ENCODE measurements at places on chromosomes 1 and 21.

GRCh38 chr21:23886828-23887724 lies 1720.2 kb downstream of the MRPL39 start:
- DNase-seq = no peak

GRCh38 chr1:88784551-88784950 lies 100.5 kb downstream of the PKN2 start:
- DNase-seq = no peak

GRCh38 chr1:212609701-212610574 lies 1.4 kb downstream of the ATF3 start:
- DNase-seq = no peak

DNA sequence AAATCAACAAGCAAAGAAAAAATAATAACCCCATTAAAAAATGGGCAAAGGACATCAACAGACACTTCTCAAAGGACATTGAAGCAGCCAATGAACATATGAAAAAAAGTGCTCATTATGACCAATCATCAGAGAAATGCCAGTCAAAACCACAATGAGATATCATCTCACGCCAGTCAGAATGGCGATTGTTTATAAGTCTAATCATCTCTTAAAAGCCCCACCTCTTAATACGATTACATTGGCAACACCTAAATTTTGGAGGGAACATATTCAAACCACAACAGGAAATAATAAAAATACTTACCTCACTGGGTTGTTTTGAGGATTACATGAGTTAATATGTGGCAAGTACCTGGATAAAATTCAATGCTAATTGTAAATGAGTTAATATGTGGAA lies 57.1 kb upstream of the PLPPR4 start:
- no peak for DNase-seq

- peak; percentile 94 for DNase-seq
Observed at GRCh38 chr1:39098546-39099250, 72.5 kb downstream of the NDUFS5 start.

DNA sequence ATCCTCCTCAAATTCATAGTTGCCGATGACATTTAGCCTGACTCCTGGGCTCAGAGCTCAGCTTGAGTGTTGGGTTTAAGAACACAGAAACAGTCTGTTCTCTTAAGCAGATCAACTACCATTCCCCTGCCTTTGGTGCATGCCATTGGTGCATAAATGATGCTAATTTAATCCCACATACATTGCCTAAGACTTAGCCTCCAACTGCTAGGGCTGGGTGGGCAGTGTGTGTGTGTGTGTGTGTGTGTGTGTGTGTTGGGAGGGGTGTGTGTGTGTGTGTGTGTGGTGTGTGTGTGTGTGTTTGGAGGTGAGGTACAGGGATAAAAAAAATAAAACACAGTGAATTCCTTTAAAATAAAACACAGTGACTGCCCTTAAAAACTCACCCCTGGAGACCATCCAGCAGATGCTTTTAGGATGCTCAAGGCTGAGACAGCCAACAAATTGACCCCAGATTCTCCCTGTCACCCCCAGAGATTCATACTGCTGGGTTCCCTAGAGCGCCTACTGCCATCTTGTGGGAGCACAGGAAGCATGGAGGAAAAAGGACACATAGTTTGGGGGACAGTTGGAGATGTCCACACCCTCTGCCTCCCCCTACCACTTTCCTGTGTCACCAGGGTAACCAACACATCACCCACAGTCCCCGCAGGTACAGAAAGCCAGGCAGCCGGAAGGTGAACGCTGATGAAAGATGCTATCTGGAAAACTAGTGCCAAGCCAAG lies 30.6 kb downstream of the KLHDC7A start:
- no peak for DNase-seq

- DNase-seq = no peak
Observed at GRCh38 chr21:43944757-43945156, 67.4 kb upstream of the TRAPPC10 start.

DNA sequence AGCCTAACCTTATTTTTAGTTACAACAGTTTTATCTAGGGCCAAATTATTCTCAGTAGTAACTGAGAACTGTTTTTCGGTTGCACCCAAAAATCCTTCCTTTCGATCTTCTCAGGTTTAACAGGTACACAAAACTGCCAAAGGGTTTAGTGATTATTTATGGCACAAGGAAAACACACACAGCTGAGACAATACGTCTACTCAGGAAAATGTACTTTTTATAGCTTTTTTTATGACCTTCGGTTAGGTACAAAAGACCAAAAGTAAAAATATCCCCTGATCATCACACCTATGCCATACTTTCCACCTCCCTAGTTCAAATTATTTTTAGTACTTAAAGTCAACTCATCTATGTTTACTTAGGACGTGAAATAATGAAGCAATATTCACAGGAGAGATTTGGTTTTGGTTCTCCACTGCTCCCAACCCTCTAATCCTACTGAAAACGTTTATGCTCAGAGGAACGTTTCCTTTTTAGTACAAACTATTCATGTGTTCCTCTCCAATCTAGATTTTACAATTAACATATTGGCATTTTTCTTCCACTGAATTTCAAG lies 48.7 kb downstream of the TTLL7 start:
- DNase-seq = no peak

DNA sequence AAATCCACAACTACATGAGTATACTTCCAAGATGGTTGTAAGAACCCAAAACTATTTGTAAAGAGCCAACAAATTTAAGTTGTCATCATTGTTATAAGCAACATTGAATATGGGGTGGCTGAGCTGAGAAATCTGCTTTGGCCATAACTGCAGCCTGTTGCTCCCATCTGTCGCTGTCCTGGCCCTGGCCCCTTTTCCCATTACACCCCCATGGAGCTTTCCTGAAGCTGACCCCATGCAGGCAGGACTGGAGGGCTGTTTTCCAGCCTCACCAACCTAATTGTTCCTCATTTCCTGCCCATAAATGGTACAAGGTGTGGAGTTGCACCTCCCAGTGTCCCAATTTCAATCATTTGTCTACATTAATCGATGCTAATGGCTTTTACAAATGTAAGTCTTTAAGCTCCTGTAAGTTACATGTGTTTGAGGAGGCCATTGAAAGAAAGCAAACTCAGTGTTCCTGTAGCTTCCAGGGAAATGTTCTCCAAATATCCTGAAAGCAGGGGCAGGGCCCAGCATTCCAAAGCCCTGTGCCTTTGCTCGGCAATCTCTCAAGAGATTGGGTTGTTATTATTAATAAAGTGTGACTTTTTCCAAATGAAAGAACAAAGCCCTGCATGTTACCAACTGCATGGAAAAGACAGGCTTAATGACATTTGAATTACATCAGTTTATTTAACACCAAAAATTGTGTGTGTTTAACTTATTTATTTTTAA lies 545.9 kb downstream of the PLPP3 start:
- no peak for DNase-seq

DNA sequence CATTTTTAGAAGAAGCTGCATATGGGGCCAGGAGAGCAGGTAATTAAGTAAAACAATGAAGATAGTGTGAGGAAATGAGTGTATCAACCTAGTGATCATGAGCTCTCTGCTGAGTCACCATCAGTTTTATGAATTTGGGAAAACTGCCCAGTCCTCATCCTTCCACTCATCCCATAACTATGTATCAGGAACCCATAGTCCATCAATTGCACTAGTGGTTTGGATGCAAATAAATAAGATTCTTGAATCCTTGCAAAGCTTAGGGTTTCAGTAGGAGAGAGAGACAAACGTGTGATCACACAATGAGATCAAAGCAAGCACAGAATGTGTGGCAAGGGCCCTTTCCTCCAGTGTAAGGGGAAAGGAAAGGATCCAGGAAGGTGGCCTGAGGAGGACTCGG lies 145.6 kb downstream of the ZZZ3 start:
- peak; percentile 94 for DNase-seq

GRCh38 chr1:60458111-60458510 lies 384.5 kb upstream of the C1orf87 start:
- no peak for DNase-seq

- DNase-seq = no peak
Observed at GRCh38 chr1:167512046-167512654, 6.2 kb downstream of the CD247 start.

DNA sequence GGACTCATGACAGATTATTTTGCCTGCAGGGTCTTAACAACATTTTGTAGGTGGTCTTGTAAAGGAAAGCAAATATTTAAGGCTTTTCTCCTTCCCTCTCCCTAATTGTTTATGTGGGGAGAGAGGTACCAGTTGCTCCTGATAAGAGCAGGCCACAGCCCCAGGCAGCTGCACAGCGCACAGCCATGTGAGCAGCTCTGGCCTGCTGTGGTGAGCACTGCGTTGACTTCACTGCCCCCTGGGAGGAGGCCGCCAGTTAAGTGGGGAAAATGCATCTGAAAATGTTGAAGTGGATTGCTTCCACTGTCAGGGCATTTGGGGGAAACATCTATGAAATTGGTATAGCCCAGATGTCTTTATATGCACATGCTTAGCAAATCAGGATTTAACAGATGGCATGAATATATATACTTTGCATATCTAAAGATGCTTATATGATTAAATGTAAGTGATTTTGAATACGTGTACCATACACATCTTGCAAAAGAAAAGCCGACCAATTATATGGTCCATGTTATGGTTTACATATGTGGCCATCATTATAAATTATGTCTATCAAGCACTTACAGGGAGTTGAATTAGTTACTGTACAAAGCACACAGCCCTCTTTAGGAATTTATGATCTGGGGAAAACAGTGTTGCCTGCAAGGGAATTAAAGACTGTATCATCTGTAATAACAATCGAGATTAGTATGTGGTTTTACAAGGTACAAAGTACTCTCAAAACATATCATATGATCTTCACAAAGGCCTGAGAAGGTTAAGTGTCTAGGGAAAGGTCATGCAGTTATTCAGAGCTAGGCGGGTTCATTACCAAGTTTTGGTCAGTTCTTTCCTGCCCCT lies 132.1 kb downstream of the RHOU start:
- no peak for DNase-seq

- DNase-seq = no peak
Observed at GRCh38 chr21:40177979-40178378, 310.7 kb downstream of the PCP4 start.
